Inflammatory macrophage treated with lipopolysaccharide for 1 hour (primary cell): ENCODE measurements at places on chromosomes 5 and 9.

- no peak for DNase-seq
These were observed 978.8 kb upstream of the DMAC1 start for GRCh38 chr9:8778356-8778755.

GRCh38 chr9:74556685-74557084, 59.5 kb downstream of the RORB start:
- peak; percentile 38 for DNase-seq

GRCh38 chr9:130344366-130344765, 78.8 kb downstream of the HMCN2 start:
- DNase-seq, result no peak

GRCh38 chr9:72193478-72193881, 44.2 kb downstream of the GDA start:
- no peak for DNase-seq

DNA sequence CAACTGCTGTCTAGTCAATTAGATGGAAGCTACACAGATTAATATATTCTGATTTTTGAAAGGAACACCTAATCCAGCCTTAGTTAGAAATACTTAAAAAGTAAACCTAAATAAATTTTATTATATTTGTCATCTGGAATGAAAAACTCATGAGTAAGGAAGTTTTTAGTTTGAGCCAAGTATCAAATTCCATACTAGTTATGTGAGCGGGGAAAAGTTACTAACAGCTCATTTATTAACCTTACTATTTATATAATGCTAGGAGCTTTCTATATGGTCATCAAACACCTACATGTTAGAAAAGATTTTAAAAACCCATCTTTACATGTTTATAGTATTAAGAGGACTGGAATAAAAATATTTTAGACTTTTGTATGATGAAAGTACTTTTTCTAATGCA, 41.6 kb upstream of the POU5F2 start:
- no peak for DNase-seq

DNA sequence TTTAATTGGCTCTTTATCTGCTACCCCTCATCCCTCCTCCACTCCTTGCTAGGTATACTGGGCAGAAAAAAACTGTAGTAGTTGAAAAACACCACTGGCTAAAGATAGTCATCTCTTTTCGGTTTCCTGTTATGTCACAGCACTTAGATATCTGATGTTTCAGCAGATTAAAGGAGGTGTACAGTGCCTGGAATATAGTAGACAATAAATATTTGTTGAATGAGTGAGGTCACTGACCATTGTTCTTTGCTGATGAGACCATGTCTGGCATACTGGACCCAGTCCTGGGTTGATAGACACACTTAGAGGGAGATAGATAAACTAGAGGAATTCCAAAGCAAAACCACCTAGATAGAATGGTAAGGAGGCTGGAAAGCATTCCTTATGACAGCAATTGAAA, 3.2 kb downstream of the GRPEL2 start:
- no peak for DNase-seq

DNA sequence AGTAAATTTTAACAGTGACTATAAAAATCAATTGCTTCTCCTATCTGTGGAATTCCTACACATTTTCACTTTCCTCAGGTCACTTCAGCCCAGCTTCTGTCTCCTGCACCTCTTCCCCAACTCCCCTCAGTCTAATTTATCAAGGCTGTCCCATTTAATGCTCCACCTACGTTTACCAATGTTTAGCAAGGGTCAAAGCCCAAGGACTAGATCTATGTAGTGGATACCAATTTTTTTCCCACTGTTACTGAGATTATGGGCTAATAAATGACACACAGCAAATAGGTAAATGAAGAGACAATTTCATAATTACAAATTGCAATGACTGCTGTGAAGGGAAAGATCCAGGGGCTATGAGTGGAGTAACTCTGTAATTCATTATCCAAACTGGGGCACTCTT, 211.5 kb upstream of the RPS23 start:
- DNase-seq, result no peak

GRCh38 chr9:935348-935965, 41.0 kb upstream of the DMRT3 start:
- no peak for DNase-seq

GRCh38 chr9:105318729-105319191, 74.3 kb downstream of the SLC44A1 start:
- no peak for DNase-seq

DNA sequence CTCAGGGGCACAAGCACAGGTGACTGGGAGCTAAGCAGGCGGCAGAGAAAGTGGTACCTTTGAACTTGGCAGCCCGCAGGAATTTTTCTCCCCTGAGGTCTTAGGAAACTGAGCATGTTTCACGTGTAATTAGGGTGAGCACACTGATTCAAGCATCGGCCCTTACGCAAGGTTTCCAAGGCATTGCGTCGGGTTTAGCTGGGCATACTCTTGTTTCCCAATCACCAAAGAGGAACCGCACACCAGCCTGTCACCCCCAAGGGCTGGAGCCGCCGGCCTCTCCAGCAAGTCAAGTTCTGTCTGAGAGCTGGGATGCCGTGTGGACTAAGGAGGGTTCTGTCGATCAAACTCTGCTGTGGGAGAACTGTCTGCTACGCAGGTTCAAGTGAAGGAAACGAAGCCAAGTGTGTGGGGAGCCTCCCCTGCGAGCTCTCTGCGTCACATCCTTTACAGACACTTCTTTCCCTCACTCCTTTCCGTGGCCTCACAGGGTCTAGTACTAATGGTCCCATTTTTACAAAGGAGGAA, 53.0 kb downstream of the ERGIC1 start:
- DNase-seq, result peak; percentile 99

- DNase-seq, result peak; percentile 1
These were observed 233.8 kb upstream of the TMEM161B start for GRCh38 chr5:88502179-88503040.

DNA sequence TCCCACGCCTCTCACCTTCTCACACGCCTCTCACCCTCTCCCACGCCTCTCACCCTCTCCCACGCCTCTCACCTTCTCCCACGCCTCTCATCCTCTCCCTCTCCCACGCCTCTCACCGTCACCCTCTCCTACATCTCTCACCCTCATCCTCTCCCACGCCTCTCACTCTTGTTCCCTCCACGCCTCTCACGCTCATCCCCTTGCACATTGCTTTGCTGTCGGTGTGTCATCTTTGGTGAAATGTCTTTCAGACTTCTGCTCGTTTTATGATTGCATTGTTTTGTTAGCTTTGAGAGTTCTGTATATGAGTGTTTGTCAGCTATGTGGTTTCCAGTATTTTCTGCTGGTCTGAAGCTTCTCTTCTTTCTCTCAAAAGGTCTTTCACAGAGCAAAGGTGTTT, 102.7 kb downstream of the EHMT1 start:
- DNase-seq, result no peak

DNA sequence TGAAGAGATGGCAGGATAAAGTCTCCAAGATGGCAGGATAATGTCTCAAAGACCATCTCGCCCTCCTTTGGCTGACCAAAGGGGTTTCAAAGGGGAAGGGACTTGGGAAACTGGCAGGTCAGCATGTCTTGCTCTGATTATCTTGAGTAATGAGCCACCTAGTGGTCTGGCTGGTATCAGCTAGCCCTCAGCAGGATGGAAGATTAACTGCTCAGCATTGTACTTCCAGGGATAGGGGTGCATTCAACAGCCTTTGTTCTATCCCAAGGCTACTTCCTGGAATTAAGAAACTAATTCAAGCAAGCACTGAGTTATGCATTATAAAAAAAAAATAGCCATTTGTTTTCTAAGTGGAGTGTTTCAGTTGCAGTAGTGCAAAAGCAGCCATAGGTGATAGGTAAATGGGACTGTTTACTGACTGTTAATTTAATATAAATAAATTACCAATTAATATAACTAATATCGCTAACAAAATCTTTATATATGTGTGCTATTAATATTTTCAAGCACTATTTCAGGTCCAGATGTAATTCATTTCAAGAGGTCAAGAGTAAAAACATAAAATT, 555.5 kb downstream of the CDH9 start:
- no peak for DNase-seq

DNA sequence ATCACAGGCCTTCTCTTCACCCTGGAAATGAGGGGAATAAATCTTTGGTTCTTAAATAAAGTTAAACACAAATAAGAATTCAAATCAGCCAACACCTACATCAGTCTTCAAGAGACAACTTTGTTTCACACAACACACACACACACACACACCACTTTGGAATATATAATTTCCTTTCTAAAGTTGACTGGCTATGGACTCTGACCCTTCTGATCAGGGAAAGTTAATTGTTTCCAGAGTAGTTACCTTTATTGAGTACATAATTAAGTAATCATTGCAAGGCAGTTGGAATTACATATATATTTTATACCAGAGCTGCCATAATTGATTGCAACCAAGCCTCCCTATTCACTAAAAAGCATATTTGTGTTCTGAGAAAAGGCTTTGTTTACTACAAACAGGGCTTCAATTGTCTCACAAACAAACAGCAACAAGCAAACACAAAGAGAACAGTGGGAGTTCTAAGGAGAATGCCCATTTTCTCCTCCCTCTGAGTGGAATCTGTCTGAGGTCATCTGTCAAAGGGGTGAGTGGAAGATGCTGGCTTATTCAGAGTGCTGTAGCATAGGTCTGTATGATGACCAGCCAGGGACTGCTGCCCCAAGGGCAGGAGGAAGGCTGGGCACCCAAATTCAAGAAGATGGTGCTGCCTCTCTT, 136.6 kb downstream of the SEMA6A start:
- DNase-seq, result no peak

DNA sequence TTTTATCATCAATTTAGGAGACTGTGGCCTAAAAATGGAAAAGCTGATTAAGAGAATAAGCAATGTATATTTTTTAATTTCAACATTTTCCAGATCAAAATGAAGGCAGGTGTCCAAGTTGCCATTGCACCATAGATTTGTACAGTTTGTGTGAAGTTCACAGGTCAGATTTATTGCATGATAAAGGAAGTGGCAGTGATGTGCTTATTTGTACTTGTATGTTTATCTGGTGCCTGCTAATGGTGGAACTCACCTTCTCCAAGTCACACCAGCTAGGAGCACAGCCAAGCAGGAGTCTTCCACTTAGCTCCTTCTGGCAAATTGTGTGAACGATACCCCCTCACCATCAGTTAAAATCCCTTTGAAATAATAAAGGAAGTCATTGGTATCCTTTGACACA, 37.8 kb upstream of the ANKRD31 start:
- DNase-seq, result no peak

DNA sequence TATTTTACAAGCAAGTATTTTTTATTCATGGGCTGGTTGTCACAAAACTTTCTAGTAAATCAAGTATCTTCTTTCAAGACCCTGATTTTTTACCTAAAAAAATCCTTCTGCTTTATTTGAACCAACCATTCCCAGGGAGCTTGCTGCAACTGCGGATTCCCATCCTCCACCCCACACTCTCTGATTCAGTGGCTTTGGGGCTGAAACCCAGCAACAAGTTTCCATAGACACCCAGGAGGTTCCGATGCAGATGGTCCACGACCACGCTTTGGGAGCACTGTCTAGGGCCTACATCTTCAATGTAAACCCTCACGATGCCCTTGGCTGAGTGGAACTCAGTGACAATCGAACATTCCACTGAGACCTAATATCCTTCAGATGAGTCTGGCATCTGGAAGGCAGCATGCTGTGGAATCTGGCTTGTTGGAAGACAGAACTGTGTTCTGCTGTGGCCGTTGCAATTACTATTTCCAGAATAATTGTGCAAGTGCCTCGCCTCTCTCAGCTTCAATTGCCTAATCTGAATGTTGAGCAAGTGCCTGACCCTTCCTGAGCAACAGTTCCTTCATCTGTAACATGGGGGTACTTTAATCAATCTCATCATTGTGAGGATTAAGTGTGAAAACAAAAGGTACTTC, 105.1 kb downstream of the INSYN2B start:
- DNase-seq, result peak; percentile 87

DNA sequence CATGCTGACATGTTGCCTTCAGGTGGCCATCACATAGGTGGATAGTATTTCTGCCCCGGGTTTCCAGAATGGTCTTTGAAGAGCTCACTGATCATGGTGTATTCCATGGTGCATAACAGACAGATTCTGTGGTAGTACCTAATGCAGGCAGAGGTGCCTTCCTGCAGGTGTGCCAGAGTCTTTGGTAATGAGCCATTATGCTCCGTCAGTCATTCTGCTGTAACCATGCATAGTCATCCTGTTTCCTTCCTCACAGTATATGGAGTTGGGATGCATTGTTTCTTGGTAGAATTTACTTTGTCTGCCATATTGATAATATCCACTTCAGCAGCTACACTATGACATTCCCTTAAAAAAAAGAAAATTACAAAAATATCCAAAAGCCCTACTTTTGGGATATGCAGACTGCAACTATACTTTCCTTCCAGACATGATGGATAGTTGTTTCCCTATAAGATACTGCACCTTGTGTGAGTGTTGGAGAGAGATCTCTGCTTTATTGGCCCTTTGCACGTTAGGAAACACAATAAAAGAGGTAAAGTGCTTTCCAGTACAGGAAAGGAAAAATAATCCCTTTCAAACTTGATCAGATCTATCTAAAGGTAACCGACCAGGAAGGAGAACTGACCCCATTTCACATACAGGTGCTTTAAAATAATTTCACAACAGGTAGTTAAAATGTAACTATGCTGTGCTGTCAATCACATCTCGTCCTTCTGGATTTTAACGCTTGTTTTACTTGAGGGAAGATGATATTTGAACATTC, 537.5 kb upstream of the WWC1 start:
- DNase-seq, result no peak

- no peak for DNase-seq
These were observed 70.5 kb downstream of the IRX2 start for GRCh38 chr5:2680979-2681378.

DNA sequence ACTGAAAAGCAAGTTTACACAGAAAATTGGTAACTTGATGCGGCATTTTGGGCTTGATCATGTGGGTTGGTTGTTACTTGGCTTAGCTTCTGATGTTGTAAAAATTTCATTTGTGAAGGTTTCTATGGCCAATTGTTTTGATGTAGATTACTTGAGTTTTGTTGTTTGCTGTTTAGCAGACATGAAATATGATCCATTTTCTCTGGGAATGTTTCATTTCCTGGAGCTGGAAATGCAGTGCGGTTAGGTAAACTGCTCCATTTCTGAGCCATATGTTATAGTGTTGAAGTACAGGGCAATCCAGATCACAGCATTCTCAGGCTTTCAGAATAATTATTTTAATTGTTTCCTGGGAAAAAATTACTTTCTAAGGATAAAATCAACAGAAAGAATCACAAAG, 396.9 kb downstream of the ENC1 start:
- DNase-seq, result no peak

- DNase-seq, result no peak
These were observed 16.6 kb downstream of the PTGR1 start for GRCh38 chr9:111582888-111583287.

DNA sequence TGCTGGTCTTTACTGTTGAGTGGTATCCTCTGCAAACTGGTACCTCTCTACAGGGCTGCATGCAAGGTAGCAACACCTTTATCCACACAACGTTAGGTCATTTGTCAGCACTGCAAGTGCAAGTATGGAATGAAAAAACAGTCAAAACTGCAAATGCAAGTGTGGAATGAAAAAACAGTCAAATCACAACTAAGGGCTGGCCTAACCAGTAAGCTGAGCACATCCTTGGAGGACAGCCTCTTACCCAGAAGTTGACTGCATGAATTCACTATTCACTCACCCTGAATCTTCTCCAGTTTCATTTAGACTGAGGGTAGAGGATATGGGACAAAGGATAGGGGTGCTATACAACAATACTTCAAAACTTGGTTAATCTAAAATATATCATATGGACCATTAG, 158.4 kb downstream of the PPP2R2B start:
- no peak for DNase-seq
